ENCODE measurements at places on chromosomes 4 and X.

DNA sequence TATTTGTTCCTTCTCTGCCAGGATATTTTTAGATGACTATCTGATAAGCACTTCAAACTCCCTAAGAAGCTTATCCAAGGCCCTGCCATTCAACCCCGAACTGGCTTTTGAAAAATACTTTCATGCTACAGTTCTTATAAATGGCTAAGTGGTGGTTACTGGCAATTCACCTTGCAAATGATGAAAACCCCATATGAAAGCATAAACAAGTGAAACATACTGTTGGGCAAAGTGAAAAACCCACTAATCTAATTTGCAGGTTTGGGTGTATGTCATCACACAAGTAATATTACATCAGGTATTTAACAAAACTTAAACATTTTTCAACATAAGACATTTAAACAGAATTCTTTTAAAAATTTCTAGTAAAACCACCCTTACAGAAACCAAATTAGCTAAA is 31.1 kb downstream of the TAPT1 start:
- DNase-seq = no peak

- DNase-seq = no peak
Measured at GRCh38 chr4:174464949-174465348, 57.3 kb downstream of the HPGD start.

DNA sequence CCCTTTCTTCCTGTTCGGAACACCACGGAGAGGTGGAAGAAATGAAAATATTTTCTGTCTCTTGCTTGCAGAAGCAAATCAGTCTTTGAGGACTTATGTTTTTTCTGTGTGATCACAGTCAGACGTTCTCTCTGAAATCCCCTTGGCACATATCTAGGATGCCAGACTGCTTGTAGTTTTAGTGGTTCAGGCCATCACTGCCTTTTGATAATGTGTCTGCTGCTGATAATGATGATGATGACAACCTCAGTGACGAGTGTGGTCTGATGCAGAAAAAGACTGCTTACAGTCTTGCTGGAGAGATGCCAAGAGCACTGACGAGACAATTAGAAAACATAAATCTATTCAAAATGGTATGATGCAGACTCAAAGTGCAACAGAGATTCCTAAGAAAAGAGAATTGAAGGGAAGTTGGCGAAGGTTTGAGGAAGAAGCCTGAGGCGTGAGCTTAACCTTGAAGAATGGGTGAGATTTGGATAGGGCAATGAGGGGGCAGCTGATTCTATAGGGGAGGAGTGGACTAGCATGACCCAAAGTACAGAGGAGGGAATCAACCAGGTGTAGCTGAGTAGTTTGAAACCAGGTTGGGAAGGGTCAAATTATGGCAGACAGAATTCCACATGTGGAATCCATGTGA is 7.9 kb downstream of the RAB33A start:
- no peak for DNase-seq

DNA sequence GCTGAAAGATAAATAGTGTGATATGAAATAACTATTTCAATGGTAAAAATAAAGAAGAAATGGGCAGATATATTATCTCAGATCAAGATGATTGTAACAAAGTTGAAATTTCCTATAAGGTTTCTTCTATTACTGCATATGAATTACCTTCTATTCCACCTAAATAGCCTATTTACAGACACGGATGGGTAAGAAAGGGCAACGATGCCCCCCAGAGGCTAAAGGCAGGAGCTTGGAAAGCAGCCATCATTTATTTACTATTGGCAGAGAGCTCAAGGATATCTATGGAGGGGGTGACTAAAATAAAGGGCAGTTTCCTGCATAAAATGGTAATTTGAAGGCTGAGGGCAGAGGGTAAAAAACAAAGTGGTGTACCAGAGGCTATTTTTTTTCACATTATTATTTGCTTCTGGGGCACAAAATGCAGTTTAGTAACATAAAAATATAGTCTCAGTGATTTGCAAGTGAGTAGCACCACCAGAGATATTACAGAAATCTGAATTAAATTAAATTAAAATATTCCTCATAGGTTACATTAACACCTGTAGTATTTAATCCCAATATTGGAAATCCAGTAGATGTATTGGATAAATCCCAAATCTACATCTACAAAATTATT is 123.1 kb downstream of the BTC start:
- no peak for DNase-seq

DNA sequence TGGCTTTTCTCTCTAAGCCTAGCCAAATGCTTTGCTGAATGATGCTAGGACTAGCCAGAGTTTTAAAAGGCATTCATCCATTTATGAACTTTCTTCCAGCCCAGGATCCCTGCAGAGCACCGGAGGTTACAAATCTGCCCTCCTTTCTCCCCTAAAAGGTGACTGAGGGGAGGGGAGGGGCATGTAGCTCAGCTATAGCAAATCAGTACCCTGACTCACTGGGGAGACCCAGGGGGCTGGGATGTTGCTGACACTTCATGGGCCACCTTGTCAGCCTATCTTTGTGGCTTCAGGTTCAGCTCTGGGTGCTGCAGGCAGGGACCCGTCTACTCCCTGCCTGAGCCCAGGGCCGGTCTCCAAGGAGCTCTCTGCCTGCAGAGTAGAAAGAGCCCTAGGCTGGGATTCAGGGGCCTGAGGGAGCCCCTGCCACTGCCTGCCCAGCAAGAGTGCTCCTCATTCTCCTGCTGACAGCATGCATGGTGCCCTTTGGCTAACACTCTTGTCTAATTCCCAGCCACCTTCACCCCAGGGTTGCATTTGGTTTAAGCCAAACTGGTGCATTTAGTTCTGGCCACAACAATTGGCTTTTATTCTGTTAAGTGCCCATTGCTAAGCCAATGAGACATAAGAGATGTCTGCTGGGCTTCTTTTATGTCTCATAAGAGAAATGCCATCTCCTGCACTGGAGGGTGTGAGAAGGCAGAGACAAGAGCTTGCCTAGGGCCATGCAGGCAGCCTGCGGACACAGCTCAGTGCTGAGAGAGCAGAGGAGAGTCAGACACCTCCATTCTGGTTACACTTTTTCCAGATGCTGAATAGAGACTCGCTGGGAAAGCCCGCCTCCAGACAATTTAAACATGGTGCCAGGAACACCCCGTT is 11.9 kb upstream of the UBA6 start:
- DNase-seq = no peak

GRCh38 chr4:184647266-184648053 is 1.8 kb downstream of the CASP3 start:
- DNase-seq = no peak

GRCh38 chrX:83008415-83008814 is 499.7 kb upstream of the POU3F4 start:
- DNase-seq = no peak

DNA sequence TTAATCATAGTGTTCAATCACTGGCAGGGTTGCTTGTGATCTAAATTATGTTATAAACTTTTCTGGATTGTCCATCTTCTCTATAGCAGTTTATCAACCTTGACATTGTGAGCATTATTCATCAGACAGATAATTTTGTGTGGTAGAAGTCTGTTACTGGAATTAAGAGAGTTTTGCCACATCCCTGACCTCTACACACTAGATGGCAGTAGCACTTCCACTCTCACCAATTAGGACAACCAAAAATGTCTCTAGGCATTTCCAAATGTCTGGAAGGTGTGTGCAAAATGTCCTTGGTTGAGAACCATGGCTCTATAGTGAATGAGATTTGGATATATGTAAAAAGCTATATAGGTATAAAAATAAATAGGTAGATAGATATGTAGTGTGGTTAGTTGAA is 324.1 kb upstream of the FAM47C start:
- DNase-seq = no peak

GRCh38 chr4:31467781-31468180 is 747.6 kb downstream of the PCDH7 start:
- no peak for DNase-seq

DNA sequence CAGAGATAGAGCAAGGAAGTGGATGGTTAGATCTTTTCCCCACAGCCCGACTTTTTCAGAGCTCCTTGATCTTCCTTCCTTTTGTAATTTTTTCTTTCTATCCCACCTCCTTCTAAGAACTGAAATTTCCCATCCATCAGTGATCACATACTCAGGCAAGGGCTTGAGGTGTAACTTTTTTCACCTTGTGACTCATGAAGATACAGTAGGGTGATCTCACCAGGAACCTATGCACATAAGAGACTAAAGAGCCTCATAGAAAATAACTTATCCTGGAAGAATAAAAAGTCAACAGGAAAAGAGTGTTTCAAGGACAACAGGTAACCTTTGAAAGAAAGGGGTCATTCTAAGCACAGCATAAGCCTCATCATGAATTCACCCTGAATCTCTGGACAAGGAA is 131.2 kb upstream of the HCCS start:
- no peak for DNase-seq

- DNase-seq = no peak
Measured at GRCh38 chr4:71784569-71785197, 804 bp upstream of the GC start.

GRCh38 chr4:121073004-121073435 is 685 bp upstream of the NDNF start:
- no peak for DNase-seq

DNA sequence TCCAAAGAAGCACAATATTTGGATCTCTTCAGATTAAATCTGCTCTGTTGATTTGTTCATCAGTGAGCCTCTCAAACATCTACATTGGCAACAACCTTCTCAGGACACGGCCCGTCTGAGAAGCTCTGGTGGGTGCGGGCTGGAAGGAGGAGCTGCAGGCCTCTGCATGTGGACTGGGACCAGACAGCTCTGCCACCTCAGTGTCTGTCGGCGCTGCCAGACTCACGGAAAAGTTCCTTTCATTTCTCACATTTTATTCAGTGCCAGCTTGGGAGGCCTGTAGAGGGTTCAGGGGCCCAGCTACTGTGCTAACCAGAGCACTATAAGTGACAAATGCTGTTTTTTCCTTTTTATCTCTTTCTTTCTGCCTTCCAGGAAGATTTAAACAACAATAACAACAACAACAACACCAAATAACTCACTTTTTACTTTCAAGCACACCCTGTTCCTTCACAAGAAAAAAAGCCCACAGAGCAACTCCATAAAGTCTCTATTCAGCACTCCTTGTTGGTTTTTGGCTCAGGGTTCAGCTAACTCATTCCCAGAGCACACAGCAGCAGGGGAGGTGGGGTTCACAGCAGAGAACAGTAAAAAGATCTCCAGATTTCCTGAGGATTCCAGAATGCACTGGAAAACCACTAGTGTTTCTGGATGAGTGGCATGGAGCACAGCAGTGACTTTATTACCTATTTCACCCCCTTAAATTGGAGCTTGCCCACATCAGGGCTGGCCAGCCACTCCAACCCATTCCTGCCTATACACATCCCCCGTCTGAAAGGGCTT is 23.2 kb upstream of the HOPX start:
- no peak for DNase-seq

DNA sequence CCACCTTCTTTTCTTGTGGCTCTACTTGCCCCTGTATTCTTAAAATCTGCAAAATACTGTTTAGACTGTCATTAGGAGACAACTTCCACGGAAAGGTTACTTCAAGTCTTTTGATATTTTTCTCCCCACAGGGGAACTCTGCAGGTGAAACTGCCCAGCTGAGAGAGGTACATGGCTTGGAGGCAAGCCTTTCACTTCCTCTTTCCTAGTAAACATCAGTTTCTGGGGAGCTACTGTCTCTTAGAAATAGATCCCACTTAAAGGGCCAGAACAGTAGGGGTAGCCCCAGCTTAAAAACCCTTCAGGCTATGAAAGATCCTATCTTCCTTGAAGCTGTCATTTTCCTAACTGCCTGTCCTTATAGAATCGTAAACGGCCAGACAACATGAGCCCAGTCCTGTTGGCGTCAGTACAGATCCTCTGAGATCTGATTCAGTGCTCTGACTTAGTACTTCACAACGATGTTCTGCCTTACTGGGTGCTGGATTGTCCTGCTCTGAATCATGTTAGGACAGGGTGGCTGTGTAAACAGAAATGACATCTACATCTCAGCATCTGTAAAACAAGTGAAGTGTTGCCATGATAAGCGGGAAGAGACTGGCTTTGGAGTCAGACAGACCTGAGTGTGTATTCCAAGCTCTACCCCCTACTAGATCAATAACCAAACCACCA is 102.1 kb downstream of the ITIH6 start:
- no peak for DNase-seq

DNA sequence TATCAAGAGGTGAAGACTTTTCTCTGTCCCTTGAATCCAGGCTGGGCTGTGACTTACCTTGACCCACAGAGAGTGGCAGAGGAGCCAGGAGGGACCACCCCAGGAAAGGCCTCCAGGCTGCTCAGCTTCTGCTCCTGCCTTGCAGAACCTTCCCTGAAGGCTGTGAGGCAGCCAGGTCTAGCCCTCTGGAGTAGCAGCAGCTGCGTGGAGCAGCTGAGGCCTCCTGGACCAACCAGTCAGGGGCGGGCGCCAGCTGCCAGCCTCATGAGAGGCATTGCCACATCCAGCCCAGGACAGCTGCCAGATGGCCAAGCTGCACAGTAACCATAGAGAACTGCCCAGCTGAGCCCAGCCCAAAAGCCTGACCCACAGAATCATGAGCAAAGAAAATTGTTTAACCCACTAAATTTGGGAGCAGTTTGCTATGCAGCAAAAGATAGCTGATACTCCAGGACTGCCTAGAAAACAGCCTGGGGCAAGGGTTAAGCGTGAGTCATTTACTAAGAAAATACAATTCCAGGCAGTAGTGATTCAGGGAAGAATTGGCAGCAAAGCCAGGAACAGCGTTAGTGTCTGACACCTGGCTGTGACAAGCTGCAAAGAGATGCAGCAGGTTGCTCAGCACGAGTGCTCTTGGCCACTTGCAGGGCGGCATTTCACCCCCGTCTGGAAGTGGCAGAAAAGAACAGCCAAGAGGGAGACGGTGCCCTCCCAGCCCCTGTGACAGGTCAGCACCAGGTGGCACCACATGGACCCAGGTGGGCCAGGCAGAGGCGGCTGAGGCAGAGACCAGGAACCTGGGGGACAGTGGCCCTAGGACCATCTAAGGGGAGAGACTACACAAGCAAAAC is 14.7 kb upstream of the PDE6B start:
- no peak for DNase-seq

- DNase-seq = no peak
Measured at GRCh38 chr4:186146458-186146857, 42.0 kb downstream of the FAM149A start.

- DNase-seq = no peak
Measured at GRCh38 chrX:105052926-105053325, 167.6 kb downstream of the TEX13A start.

DNA sequence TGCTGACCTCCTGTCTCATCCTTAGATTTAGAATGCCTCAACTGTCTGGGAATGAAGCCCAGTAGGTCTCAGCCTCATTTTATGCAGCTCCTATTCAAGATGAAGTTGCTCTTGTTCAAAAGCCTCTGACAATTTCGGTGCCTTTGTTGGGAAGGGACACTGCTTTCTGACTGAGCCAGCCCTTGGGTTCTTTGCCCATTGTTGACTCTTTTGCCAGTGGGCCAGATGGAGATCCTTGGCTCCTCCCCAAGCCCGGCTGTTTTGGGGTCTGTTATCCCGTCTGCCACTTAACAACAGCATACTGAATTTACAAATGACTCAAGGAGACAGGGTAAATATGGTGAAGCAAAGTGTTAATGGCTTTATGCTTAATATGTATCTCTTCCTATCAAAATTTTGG is 58.3 kb upstream of the PRKX start:
- no peak for DNase-seq

DNA sequence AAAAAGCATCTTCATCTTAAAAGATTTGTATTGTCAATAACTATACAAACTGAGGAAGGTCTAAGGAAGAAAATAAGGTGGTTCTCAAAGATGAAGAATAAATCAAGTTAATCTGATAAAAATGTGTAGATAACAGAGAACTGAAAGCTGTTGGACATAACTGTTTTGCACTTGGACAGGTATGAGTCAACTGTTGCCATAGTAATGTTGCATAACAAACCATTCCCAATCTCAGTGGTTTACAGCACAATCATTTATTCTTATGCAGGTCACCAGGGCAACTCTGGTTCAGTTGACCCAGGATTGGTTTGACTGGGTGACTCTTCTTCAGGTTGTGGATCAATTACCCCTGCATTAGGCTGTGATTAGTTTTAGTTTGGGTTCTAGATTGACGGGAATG is 2197.7 kb downstream of the ARAP2 start:
- DNase-seq = no peak

Measured in stimulated activated CD8-positive, alpha-beta memory T cell treated with anti-CD3 and anti-CD28 coated beads, Interleukin-4, amount 100 ng/mL, for 1 hour (primary cell).